ENCODE measurements at places on chromosomes 2 and 18. TPM values are rescaled to one million over a fixed set of nuclear protein-coding genes. Genes with fewer than 3 reads are reported as not detected.

- H3K27me3 ChIP-seq: no peaks in the 10 kb centered on the region
- no peaks in the 10 kb centered on the region for H3K4me1 ChIP-seq
- peak overlapping the region; percentile 95 for H3K4me3 ChIP-seq
- 0 out of 2 replicates have a peak, but pooled peaks cover 2% of the 10 kb centered on the region for H3K36me3 ChIP-seq
- H3K27ac ChIP-seq: no peak overlapping the region
Measured at GRCh38 chr18:36829362-36830157, 633 bp downstream of the KIAA1328 start.

Gene PSME4
- 97.6 TPM for total RNA-seq

DNA sequence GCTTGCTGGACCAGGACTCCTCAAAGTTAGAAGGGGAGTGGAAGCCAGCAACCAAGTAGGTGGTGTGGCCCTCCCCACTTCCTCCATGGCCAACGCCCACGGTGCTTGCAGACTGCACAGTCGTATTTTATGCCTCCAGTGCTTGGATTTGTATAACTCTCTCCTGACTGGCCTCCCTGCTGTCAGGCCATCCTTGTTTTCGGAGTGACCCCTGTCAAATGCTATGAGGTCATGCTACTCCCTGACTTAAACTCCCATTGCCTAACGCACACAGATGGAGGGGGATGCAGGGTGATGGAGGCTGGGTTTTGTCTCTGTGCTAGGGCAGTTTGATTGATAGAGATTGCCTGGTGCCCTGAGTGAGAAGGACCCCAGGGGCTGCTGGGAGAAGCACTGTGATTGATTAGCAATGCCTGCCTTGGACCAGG, 36.1 kb downstream of the GLI2 start:
- no peak for DNase-seq
- H3K4me3 ChIP-seq: no peak overlapping the region
- H3K27me3 ChIP-seq: no peaks in the 10 kb centered on the region
- H3K27ac ChIP-seq: 0 out of 2 replicates have a peak overlapping the region, but pooled peaks have one; percentile 26
- H3K36me3 ChIP-seq: no peaks in the 10 kb centered on the region

Gene LHCGR
- total RNA-seq: 0.45 TPM

Gene GKN2
- not detected for total RNA-seq

Gene WDPCP
- total RNA-seq: 20.4 TPM

GRCh38 chr18:41263956-41264355, 691.1 kb upstream of the PIK3C3 start:
- no peaks in the 10 kb centered on the region for H3K36me3 ChIP-seq
- H3K27me3 ChIP-seq: no peaks in the 10 kb centered on the region
- DNase-seq: no peak

Gene DSC1
- not detected for total RNA-seq
